ENCODE measurements at places on chromosomes 16 and 17.

DNA sequence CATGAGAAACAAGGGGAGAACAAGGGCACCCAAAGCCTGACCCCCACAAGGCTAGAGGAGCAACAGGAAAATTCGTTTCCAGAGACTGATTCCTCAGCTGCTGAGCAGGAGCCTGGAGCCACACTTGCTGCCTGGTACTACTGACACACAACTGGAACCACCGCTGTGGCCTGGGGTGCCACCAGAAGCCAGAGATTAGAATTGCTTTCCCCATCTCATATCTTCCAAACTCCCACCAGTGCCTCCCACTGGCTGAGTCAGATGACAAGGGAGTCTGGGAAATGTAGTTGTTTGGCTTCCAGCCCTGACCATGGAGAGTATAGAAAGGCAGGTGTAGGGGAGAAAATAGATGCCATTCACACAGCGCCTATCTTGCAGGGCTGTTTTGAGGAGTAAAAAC lies 4.1 kb upstream of the TMEM11 start:
- DNase-seq = no peak

DNA sequence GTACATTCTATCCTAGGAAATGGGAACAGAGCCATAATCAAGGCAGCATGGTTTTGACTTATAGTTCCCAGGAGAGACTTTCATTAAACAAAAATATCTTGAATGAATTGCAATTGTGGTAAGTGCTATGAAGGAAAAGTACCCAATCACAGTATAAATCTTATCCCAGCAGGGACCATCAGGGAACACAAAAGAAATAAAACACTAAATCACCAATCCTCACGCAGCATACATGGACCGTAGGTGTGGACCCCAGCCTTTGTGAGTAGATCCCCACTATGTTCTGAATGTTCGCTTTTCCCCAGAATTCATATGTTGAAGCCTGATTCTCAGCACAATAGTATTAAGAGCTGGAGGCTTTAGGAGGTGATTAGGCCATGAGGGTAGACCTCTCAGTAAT lies 925.0 kb upstream of the RBFOX1 start:
- no peak for DNase-seq

- no peak for DNase-seq
Measured at GRCh38 chr16:53290520-53290919, 143.8 kb upstream of the RBL2 start.

DNA sequence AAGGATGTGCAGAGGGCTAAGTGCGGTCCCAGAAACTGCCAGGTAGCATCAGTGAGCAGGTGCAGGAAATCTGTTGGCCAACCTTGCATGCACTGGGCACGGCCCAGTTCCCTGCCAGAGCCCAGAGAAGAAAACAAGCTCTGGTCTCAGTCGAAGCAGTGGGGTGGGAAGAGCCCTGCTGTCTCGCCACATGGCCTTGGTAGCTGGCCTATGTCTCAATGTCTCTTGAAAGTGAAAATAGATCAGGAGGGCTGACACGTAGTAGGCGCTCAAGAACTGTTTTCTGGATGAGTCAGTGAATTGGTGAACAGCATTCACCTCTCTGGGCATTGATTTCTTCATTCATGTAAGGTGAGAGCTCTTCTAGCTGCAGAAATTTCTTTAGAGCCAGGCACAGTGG lies 90.4 kb downstream of the MARF1 start:
- no peak for DNase-seq

GRCh38 chr16:85174871-85175723 lies 62.8 kb upstream of the CIBAR2 start:
- DNase-seq = no peak

- no peak for DNase-seq
Measured at GRCh38 chr17:31408586-31408985, 17.1 kb downstream of the RAB11FIP4 start.

GRCh38 chr16:81004646-81005353 lies 1.9 kb downstream of the CMC2 start:
- no peak for DNase-seq

GRCh38 chr16:81866820-81867440 lies 87.8 kb downstream of the PLCG2 start:
- no peak for DNase-seq

DNA sequence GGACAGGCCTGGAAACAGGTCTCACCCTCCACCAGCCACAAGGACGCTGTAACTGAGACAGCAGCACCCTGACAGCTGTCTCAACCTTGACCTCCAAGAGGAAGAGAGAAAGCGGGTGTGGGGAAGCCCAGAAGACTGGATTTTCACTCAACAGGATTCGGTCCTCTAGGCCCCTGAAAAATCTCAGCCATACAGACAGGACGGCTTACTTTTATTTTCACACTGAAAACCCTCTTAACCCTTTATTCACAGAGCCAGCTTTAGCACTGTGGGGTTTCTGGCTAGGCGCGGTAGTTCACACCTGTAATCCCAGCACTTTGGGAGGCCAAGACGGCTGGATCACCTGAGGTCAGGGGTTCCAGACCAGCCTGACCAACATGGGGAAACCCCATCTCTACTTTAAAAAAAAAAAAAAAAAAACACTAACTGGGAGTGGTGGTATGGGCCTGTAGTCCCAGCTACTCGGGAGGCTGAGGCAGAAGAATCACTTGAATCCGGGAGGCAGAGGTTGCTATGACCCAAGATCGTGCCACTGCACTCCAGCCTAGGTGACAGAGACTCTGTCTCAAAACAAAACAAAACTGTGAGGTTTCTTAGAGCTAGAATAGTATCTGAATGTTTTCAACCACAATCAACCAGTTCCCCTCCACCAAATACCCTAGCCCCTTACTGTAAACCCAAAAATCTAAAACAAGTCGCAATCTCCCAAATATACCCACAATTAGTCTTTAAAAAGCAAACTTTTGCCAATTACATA lies 5.3 kb downstream of the ANKRD11 start:
- no peak for DNase-seq

DNA sequence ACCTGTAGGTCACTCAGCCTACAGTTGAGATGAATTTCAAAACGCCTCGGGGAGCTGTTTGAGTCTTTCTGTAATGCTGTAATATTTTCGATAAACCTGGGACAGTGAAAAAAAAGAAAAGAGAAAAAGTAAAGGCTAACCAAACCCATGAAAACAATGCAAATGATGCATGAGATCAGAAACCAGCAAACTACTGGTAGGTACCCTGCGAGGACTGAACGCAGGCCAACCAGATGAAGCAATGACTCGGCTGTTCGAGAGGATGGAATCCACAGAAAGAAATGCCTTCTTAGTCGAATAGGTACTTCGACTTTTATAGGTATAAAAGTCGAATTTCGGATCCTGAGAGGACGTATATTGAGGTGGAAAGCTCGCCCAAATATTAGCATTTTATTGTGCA lies 509 bp upstream of the ATAD5 start:
- no peak for DNase-seq

DNA sequence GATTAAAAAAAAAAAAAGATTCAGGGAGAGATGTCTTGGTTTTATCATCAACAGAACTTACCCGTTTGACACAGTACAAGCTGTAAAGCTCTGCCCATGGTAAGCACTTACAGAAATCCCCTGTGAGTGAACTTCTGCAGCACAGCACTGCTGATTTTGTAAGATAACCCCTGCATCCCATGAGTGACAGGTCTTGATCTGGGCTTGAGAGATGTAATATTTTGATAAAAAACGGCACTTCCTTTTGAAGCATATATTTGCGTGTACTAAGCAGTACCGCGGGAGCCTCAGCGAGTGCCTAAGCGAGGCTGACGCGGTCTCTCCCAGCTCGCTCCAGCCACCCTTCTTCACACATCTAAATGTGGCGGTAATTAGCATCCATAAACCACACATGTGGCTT lies 50.5 kb downstream of the IKZF3 start:
- DNase-seq = no peak

DNA sequence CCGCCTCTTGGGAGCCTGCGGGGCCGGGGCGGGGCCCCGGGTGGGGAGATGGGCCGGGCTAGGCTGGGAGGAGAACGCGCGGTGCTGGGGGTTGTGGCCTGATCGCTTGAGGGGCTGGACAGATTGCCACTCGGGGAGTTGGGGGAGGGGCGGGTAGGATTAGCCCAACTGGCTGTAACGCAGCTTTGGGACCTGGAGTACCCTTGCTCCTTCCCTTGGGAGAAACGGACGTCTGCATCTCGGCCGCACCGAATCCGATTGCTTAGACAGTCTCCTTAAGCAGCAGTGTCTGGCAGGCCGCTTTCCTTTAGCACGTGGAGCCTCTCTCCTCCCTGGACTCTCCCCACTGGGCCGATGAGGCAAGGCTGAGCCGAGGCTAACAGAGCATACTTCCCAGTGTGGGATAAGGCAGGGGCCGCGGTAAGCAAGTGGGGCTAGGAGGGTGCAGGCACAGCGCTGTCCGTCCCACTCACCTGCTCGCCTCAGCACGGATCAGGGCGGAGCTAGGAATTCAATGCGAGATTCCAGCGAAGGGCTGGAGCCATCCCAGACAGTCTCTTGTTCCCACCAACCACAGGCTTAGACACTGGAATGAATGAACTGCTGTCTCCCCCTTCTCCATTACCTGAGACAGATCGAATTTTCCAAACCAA lies 540 bp upstream of the ACLY start:
- DNase-seq = no peak

DNA sequence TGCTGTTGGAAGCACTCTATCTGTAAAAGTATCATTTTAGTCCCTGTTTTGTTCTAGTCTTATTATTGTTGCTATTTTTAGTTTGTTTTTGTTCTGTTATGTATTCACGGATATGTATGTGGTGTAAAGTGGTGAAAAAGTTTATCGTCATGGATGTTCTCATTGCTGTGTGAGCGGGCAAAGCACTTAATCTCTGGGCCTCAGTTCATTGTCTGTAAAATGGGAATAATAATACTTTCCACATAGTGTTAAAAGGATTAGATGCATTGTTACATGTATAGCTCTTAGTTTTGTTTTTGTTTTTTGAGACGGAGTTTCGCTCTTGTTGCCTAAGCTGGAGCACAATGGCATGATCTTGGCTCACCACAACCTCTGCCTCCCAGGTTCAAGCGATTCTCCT lies 19.8 kb downstream of the TAOK1 start:
- no peak for DNase-seq

GRCh38 chr17:82013341-82013740 lies 9.3 kb downstream of the CENPX start:
- no peak for DNase-seq

Measured in NCI-H1930 (cell line).